ENCODE measurements at places on chromosomes 11 and 22. TPM values are rescaled to one million over a fixed set of nuclear protein-coding genes. Genes with fewer than 3 reads are reported as not detected.

The LRRC75B gene
- not detected for total RNA-seq

The LRP5 gene
- 0.73 TPM for total RNA-seq

- DNase-seq: no peak
- H3K36me3 ChIP-seq: no peaks in the 10 kb centered on the region
- no peak overlapping the region for H3K27ac ChIP-seq
- H3K4me3 ChIP-seq: no peak overlapping the region
- no peaks in the 10 kb centered on the region for H3K27me3 ChIP-seq
- no peaks in the 10 kb centered on the region for H3K4me1 ChIP-seq
These were observed 421.6 kb downstream of the METTL15 start for GRCh38 chr11:28529540-28530410.

DNA sequence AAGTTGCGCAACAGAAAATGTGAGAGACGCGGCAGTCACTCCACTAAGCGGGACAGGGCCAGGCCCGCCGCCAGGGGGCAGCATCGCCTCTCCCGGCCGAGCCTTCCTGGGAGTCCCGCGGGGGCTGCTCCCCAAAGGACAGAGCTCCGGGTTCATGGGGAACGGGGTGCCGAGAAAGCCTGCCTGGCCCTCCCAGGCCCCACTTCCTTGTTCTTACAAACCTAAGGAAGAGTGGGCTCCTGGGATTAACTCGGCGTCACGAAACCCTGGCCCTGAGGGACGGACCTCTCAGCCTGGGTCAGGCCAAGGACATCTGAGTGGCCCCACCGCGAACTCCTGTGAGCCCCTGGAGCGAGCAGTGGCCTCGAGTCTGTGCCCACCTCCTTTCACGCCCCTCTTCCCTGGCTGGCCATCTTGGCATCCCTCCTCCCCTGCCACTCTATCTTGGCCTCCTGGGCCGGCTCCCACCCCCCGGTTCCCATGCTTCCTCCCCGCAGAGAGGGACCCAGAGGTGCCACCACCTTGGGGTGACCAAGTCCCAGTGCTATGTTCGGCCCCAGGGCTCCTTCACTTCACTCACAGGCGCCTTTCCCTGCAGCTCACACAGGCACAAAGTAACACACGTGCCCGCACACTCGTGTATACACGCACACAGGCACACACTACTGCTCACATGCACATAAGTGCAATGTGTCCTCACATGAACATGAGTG is 99.9 kb upstream of the FGF3 start:
- peaks cover 57% of the 10 kb centered on the region for H3K27me3 ChIP-seq
- H3K36me3 ChIP-seq: peaks cover 4% of the 10 kb centered on the region
- DNase-seq: peak; percentile 65
- H3K4me3 ChIP-seq: no peak overlapping the region
- H3K27ac ChIP-seq: peak overlapping the region; percentile 27

GRCh38 chr11:70575396-70576060 is 177.2 kb downstream of the CTTN start:
- no peak overlapping the region for H3K27ac ChIP-seq
- peaks cover 39% of the 10 kb centered on the region for H3K27me3 ChIP-seq
- no peaks in the 10 kb centered on the region for H3K36me3 ChIP-seq
- peaks cover 2% of the 10 kb centered on the region for H3K4me1 ChIP-seq
- DNase-seq: no peak

GRCh38 chr11:63765688-63766241 is 2.8 kb downstream of the ZFTA start:
- peaks cover 5% of the 10 kb centered on the region for H3K27me3 ChIP-seq
- peaks cover 8% of the 10 kb centered on the region for H3K4me1 ChIP-seq
- no peak overlapping the region for H3K27ac ChIP-seq
- peaks cover 5% of the 10 kb centered on the region for H3K36me3 ChIP-seq
- peak overlapping the region; percentile 49 for H3K4me3 ChIP-seq

- H3K27ac ChIP-seq: no peak overlapping the region
- no peak for DNase-seq
- no peaks in the 10 kb centered on the region for H3K36me3 ChIP-seq
These were observed 120.8 kb downstream of the CTTN start for GRCh38 chr11:70519117-70519516.

- no peak overlapping the region for H3K4me3 ChIP-seq
- H3K4me1 ChIP-seq: no peaks in the 10 kb centered on the region
- no peaks in the 10 kb centered on the region for H3K36me3 ChIP-seq
These were observed 116.4 kb downstream of the TYR start for GRCh38 chr11:89293965-89294679.

DNA sequence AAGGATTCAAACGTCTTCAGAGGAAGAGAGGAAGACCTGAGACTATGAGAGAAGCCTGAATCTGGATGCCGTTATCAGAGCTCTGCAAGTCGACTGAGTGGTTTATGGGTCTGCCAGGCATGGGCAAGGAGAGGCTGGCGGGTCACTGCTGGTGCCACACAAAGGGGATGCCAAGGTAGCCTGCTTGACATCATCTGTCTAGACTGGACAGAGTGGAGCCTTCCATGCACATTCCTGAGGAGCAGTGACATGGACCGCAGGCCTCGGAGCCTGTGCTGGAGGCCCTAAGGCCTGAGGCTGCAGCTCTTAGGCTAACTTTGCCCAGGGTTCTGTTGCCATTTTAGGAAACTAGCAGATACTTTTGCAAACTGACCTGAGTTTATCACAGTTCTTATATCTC is 127.4 kb downstream of the WT1 start:
- H3K4me3 ChIP-seq: no peak overlapping the region
- DNase-seq: no peak
- H3K27ac ChIP-seq: no peak overlapping the region
- H3K27me3 ChIP-seq: peaks cover 38% of the 10 kb centered on the region

GRCh38 chr11:47538741-47539565 is 14.0 kb downstream of the CELF1 start:
- H3K36me3 ChIP-seq: no peaks in the 10 kb centered on the region
- H3K4me1 ChIP-seq: peaks cover 38% of the 10 kb centered on the region
- peak overlapping the region; percentile 89 for H3K27ac ChIP-seq
- DNase-seq: no peak
